ENCODE measurements at places on chromosomes 5 and 9. TPM values are rescaled to one million over a fixed set of nuclear protein-coding genes. Genes with fewer than 3 reads are reported as not detected.
A peak's percentile ranks its signal among the peaks of the same experiment; 100 is the strongest.

Gene SV2C
- not detected for total RNA-seq

DNA sequence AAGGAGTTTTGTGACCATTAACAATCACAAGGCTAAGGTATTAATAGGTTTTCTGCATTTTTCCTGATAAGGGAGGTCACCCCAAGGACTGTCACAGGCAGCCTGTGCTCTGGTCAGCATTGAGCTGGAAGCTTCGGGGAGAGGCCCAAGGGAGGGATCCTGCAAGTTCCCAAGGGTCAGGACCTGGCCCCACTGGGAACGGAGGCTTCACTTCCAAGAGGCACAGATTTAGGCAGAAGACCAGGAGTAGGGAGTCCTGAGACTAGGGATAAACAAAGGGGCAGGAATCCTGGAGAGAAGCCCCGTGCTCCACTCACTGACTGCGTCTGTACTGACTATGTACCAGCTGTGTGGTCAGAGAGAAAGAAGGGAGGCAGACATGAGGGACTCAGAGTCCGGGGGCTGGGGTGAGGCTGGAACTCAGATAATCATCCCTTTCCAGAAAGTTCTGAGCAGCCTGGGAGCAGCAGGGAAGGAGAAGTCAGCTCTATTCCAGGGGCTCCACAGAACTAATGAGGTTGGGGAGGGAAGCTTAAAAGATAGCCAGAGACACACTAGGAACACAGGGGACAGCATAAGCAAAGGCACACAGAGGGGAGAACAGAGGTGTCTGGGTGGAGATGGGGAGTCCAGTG is 37.8 kb downstream of the B4GALT1 start:
- no peaks in the 10 kb centered on the region for H3K27me3 ChIP-seq

- no peak overlapping the region for H3K4me3 ChIP-seq
- peaks cover 4% of the 10 kb centered on the region for H3K4me1 ChIP-seq
- H3K27ac ChIP-seq, result no peak overlapping the region
- DNase-seq, result no peak
- H3K27me3 ChIP-seq, result peaks cover 62% of the 10 kb centered on the region
Observed at GRCh38 chr9:138101444-138102234, 224.1 kb downstream of the CACNA1B start.

GRCh38 chr9:68927165-68927564 is 86.7 kb downstream of the PRKACG start:
- no peak for DNase-seq
- H3K27ac ChIP-seq, result peak overlapping the region; percentile 38
- peaks cover 10% of the 10 kb centered on the region for H3K4me1 ChIP-seq
- H3K27me3 ChIP-seq, result no peaks in the 10 kb centered on the region
- no peaks in the 10 kb centered on the region for H3K36me3 ChIP-seq
- no peak overlapping the region for H3K4me3 ChIP-seq

Data from K562 (cell line).